ENCODE measurements at places on chromosomes 4 and X.

DNA sequence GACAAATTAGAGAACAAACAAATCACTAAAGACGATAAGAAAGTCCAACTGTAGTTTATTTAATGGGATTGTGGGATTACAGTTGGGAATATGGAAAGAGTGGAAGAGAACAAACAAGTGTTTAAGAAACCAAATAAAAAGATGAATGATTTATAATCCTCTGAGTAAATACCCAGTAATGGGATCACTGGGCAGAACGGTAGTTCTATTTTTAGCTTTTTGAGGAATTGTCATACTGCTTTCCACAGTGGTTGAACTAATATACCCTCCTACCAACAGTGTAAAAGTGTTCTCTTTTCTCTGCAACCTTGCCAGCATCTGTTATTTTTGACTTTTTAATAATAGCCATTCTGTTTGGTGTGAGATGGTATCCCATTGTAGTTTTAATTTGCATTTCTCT lies 15.0 kb downstream of the C4orf51 start:
- no peak for DNase-seq

- DNase-seq = no peak
Measured at GRCh38 chr4:155604718-155605626, 61.7 kb upstream of the GUCY1A1 start.

DNA sequence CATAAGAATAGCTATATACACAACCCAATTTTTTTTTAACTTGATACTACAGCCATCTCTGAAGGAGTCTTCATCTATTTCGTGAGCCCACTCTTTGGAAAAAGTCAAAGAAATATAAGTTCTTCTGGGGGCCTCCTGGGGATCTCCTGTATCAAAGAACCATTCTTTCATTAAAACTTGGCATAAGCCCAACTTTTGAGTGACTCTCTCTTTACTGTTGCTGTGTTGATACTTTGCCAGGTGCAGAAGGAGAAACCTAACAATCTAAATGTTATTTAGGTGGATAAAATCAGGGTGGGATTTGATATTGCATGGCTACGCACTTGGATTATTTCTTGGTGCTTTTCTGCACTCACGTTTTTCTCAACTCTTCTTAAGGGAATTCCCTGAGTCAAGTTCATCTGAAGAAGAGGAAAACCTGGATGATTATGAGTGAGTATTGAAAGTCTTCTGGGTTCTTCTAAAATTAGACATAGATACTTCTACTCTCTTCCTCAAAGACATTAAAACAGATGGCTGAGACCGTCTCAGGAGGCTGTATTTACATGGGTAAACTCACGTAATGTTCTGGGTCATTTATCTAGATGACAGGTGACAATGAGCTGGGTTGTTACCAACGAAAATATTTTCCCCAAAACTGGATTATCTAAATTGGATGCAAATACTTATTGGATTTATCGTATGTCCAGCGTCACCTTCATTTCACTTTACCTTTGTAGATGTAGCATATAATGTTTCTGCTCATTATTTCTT lies 25.2 kb downstream of the BMX start:
- no peak for DNase-seq

GRCh38 chr4:6568689-6569332 lies 6.2 kb upstream of the MAN2B2 start:
- no peak for DNase-seq

- DNase-seq = no peak
Measured at GRCh38 chr4:109662116-109662515, 41.1 kb downstream of the CASP6 start.

- no peak for DNase-seq
Measured at GRCh38 chr4:148986951-148987350, 544.7 kb upstream of the NR3C2 start.

DNA sequence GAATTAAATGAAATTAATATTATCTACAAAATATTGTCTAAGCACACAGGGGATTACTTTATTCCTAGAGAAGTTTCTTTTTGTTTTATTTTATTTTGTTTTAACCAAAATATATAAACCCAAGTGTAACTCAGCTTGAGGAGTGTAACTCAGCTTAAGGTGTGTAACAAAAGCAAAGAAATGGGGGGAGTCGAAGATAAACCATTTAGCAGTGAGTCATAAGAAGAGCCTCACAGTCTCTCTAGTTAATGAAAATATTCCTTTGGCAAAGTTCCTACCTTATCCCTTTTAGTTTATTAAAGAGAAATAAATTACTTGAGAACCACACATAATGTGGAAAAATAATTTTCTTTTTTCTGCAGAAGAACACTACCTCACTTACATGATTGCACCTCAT lies 261.8 kb downstream of the KCTD8 start:
- DNase-seq = no peak

- DNase-seq = no peak
Measured at GRCh38 chr4:18882468-18882867, 860.9 kb upstream of the LCORL start.

DNA sequence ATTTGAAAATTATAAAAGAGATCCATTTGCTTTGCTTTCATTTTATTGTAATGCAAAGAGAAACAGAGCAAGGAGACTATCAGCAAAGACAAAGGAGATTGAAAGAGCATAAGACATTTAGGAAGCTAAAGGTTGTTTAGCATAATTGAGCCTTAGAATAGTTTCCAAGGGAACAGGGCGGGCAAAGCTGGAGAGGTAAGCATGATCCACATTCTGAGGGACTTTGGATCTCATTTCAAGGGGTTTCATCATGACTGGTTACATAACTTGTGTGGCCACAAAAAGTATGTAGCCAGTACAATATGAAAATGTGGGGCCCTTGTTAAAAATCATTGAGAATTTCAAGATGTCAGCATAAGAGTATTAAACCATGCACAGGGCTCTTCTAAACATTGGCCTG lies 406.5 kb downstream of the RPA4 start:
- no peak for DNase-seq

DNA sequence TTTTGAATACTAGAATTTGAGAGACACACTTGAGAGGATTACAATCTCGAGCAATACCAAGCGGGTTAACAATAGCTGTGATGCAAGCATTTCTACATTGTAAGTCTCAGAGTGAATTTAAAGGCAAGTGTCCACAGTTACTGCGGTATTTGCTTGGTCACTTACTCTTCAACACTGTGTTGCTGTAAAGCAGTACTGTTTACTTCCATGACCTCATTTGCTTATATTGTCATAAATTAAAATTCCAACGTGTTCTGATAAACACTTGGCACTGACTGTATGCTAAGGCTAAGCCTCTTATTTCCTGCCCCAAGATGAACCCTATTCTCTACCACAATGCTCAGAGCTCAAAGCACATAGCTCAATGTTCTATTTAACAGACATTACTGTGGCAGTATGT lies 11.1 kb downstream of the EXOC1L start:
- no peak for DNase-seq

DNA sequence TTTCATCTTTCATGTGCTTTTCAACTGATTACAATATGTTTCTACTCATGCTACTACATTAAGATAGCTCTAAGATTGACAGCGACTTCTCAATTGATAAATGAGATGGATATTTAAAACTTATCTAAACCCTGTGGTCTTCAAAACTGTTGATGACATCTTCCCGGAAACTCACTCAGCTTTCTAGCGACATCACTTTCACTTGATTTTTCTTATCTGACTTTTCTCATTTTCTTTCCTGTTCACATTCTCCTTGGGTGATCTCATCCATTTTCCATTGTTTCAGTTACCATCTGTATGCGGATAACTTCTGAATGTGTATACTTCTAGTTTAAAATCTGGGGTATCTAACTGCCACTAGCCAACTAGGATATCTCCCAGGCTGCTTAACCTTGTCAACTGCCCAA lies 3.1 kb downstream of the POLR2B start:
- DNase-seq = no peak

DNA sequence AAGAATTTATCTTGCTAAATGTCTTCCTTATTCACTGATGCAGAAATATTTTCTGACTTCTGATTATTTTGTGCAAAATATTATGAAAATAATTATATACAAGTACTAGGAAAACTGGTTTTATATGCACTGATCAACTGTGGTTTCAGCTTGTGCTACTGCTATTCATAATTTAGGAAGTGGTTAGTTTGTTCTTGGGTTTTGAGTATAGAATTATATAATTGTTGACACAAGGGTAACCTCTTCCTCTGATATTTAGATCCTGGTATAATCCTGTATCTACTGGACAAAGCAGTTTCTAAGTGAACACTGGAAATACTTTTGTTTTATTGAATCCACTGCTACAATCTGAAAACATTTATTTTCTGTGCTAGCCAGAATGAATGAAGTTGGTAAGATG lies 182.8 kb downstream of the PDGFC start:
- no peak for DNase-seq

GRCh38 chrX:40394302-40394701 lies 186.5 kb upstream of the ATP6AP2 start:
- DNase-seq = no peak

- no peak for DNase-seq
Measured at GRCh38 chr4:2741626-2742025, 14.5 kb downstream of the TNIP2 start.

DNA sequence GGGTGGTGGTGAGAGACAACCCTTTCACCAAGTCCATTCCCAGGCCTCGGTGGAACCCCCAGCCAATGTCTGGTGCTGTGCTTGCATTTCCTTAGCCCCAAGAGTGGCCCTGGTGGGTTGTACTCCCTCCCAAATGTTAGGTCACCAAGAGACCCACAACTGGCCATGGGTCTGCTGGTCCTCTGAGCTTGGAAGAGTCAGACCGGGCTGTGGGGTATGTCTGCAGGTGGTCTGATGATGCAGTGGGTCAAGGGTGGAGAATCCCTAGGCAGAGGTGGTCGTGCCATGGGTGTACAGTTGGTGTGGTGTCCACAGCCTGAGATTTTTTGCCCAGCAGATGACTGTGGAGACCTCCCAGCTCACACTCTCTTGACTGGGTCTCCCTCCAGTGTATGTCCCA lies 535.7 kb upstream of the CNKSR2 start:
- DNase-seq = no peak

- no peak for DNase-seq
Measured at GRCh38 chr4:107956011-107956410, 24.7 kb downstream of the CYP2U1 start.

- no peak for DNase-seq
Measured at GRCh38 chr4:118772081-118772766, 63.7 kb downstream of the SEC24D start.

DNA sequence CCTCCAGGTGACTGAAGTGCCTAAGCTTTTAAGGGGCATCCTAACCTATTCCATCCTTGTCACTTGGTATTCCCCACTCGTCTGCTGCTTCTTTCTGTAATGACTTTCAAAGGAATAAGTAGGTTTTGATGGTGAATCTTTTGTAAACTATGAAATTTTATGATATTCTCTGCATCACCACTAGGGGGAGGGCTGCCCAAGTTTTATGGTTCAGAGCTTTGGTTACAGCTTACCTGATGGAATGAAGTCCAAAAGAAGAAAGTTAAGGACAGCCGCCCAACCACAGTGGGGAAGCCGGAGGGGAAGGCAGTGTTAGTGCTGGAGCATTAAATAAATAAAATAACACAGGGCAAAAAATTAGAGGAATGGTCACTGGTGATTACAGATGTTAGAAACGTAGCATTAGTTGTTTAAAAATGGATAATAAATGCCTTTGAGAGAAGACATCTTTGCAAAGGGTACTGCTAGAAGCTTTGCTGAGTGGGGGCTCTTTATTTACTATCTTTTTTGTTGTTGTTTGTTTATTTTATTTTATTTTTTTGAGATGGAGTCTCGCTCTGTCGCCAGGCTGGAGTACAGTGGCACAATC lies 204.9 kb downstream of the GBA3 start:
- DNase-seq = no peak

- no peak for DNase-seq
Measured at GRCh38 chr4:6937754-6938153, 28.1 kb downstream of the TBC1D14 start.

DNA sequence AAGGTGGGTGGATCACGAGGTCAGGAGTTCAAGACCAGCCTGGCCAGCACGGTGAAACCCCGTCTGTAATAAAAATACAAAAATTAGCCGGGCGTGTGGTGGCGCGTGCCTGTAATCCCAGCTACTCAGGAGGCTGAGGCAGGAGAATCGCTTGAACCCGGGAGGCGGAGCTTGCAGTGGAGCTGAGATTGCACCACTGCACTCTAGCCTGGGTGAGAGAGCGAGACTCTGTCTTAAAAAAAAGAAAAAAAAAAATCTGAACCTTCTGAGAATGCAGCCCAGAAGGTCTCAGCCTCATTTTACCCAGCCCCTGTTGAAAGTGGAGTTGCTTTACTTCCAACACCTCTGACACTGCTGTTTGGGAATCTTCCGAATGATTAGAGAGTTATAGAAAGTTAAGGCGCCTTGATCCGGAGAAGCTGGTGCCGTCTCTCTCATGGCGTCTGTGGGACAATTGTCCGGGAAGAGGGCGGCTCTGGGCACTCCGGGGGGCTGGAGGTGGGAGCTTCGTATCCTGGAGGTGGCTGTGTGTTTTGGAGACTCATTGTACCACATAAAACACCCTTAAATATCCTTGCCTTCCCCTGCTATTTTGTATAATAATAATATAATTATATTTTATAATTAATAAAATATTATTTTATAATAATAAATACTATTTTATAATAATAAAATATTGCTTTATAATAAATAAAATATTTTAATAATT lies 92.7 kb upstream of the PPP2R3B start:
- DNase-seq = no peak

Measured in CD4-positive, alpha-beta memory T cell (primary cell).